ENCODE measurements at places on chromosomes 1 and 21.

GRCh38 chr1:163774978-163775620, 453.3 kb downstream of the NUF2 start:
- DNase-seq = no peak

GRCh38 chr1:114130846-114131525, 22.7 kb downstream of the SYT6 start:
- no peak for DNase-seq

- DNase-seq = no peak
These were observed 29.1 kb downstream of the SLC30A7 start for GRCh38 chr1:100924991-100925390.

GRCh38 chr1:18486195-18486594, 5.5 kb downstream of the KLHDC7A start:
- DNase-seq = no peak

- DNase-seq = no peak
These were observed 20.0 kb upstream of the CLIC6 start for GRCh38 chr21:34648739-34649297.

DNA sequence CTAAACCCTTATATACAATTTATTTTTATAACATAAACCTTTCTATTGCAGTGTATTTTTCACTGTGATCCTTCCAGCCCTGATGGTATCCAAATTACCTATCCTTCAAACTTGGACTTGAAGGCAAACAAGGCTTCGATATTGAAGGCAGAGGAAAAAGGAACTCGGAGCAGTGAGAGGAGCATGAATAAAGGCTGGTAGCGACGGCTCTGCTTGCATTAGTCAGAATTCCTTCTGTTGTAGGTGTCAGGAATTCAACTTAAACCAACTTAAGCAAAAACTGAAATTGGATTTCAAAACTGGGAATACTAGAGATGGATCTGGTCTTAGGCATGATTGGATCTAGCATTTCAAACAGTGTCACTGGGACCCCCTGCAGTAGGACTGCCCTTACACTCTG, 17.8 kb upstream of the SSX2IP start:
- DNase-seq = no peak

GRCh38 chr21:44074315-44074958, 32.8 kb upstream of the PWP2 start:
- DNase-seq = no peak

GRCh38 chr1:170071378-170071777, 3.1 kb downstream of the KIFAP3 start:
- no peak for DNase-seq

DNA sequence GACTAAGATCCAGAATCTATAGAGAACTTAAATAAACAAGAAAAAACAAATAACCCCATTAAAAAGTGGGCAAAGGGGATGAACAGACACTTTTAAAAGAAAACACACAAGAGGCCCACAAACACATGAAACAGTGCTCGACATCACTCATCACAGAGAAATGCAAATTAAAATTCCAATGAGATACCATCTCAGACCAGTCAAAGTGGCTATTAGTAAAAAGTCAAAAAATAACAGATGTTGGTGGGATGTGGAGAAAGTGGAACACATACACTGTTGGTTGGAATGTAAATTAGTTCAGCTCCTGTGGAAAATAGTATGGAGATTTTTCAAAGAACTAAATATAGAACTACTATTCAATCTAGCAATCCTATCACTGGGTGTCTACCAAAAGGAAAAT, 143.1 kb downstream of the IFI44 start:
- no peak for DNase-seq

- no peak for DNase-seq
These were observed 10.4 kb downstream of the PGLYRP4 start for GRCh38 chr1:153337980-153338853.

DNA sequence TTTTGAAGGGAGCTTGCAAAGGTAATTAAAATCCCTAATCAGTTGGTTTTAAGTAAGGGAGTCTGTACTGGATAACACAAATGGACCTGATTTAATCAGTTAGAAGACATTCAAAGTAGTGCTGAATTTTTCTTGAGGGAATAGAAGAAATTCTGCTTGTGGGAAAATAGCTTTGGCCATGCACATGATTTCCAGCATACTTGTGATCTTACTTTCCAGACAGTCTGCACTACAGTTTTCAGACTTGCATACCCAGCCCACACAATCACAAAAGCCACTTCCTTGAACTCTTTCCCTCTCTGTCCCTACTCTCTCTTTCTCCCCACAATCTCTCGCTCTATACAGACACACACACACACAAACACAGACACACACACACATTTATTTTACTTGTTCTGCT, 852.1 kb downstream of the PLA2G4A start:
- DNase-seq = no peak

- DNase-seq = no peak
These were observed 27.3 kb upstream of the LAMC1 start for GRCh38 chr1:182995894-182996293.

GRCh38 chr1:178461701-178462100, 35.1 kb downstream of the CLEC20A start:
- DNase-seq = no peak

GRCh38 chr1:4653328-4653660, 1.1 kb upstream of the AJAP1 start:
- no peak for DNase-seq

DNA sequence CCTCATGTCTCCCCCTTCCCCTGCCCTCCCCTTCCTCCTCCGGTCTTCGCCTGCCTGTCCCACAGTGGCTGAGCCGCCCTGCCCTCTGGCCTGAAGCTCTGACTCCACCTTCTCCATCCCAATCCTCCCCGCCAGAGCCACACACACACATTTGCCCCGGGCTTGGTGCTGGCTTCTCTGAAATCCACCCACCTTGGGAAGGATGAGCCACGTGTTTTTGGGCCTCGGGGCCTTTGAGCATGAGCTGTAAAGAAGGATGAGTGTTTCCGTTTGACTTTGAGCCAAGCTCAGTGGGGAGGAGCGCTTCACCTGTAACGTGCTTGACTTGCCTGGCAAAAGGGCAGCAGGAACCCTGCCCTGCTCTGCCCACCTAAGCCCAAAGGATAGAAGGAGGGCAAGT, 295.1 kb downstream of the SIPA1L2 start:
- no peak for DNase-seq

- DNase-seq = no peak
These were observed 22.1 kb downstream of the MATN1 start for GRCh38 chr1:30701258-30701633.

GRCh38 chr1:34140011-34140676, 24.9 kb downstream of the CSMD2 start:
- no peak for DNase-seq

DNA sequence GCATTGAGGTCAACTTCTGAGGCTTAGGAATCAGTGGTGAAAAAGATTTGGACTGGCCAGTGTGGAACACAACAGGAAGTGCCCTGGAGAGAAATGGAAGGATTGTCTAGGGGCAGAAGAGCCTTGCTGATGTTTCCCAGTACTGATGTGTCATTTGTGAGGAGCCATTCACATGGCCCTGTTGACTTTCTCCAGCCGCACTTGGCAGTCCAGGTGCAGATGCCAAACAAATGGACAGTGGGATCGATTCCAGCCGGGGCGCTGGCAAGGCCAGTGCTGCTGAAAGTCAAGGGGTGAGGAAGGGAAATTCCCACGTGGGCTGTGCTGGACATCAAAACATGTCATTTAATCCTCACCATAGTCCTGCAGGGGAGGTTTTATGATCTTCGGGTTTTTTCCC, 4.9 kb upstream of the TRIM63 start:
- DNase-seq = no peak

Data from ecto neural progenitor cell (in vitro differentiated cells).